Activated T-cell treated with anti-CD3 and anti-CD28 coated beads, Interleukin-2, amount 50 U/mL, for 4 hours (primary cell): ENCODE measurements at places on chromosomes 4 and X. TPM values are rescaled to one million over a fixed set of nuclear protein-coding genes. Genes with fewer than 3 reads are reported as not detected.

GRID2 gene
- total RNA-seq: not detected

DNAAF6 gene
- total RNA-seq: not detected

GRCh38 chr4:60780874-60781273 lies 419.3 kb upstream of the ADGRL3 start:
- DNase-seq: no peak

GRCh38 chr4:32163125-32163524 lies 1443.0 kb downstream of the PCDH7 start:
- DNase-seq: no peak

GRCh38 chr4:187840814-187841213 lies 154.8 kb upstream of the ZFP42 start:
- DNase-seq: no peak

GRCh38 chr4:10079256-10079655 lies 37.3 kb downstream of the WDR1 start:
- DNase-seq: no peak

- no peak for DNase-seq
Measured at GRCh38 chrX:135605906-135606305, 85.4 kb downstream of the INTS6L start.

DNA sequence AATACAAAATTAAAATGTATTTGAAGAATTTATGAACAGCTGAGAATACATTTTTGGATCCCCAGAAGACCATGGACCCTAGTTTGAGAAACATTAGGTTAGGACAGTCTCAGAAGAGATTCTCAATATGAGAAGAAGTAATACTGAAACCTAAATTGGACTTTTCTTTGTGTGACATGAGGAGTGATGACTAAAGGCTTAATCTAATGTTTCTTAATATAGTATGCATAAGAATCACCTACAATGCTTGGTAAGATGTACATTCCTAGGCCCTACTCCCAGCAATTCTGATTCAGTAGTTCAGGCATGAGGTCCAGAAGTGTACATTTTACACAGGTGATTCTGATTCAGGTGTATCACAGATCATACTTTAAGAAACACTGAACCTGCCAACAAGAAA lies 31.6 kb upstream of the HUWE1 start:
- DNase-seq: no peak

DNA sequence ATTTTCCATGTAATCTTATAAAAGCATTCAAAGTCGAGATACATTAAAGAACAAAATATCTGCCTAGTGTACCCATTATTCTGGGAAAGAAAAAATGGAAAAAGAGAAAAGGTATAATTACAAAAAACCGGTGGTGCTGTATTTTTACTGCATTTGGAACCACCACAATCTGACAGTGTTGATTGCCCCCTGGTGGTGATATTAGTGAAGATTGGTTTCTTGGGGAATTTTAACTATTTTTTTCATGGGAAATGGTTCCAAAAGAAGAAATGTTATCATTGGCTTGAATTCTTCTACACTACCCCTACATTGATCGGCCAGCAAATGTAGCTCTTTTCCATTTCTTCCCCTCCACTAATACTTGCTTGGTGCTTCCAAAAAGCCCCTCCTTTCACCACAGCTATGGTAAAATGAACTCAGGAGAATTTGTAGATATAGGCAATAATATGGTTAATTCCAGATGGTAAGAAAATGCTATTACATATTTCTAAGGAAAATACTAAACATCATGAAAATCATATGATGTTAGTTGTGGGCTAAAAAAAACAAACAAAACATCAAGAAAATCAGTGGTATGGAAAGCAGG lies 50.0 kb downstream of the COX18 start:
- DNase-seq: no peak

- no peak for DNase-seq
Measured at GRCh38 chrX:25968920-25969319, 169.2 kb upstream of the MAGEB18 start.
